ENCODE measurements at places on chromosomes 2 and 18.

DNA sequence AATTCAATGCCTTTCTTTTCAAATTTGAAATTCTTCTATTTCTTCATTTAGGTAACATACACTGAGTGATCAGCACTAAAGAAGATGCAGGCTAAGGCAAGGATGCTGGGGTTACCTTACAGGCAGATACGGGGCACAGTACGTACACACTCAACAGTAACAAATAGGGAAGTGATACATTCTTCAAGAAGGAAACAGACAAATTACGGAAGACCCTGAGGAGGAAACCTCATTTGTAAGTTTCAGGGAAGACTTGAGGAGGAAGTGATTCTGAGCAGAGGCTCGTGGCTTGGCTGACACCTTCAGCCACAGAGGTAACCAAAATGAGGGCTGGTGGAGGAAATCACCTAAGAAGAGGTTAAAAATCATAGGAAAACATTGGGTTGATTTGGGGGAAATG lies 1108.3 kb upstream of the KLHL29 start:
- no peak for DNase-seq

- no peak for DNase-seq
Measured at GRCh38 chr2:19673213-19673791, 228.5 kb downstream of the TTC32 start.

DNA sequence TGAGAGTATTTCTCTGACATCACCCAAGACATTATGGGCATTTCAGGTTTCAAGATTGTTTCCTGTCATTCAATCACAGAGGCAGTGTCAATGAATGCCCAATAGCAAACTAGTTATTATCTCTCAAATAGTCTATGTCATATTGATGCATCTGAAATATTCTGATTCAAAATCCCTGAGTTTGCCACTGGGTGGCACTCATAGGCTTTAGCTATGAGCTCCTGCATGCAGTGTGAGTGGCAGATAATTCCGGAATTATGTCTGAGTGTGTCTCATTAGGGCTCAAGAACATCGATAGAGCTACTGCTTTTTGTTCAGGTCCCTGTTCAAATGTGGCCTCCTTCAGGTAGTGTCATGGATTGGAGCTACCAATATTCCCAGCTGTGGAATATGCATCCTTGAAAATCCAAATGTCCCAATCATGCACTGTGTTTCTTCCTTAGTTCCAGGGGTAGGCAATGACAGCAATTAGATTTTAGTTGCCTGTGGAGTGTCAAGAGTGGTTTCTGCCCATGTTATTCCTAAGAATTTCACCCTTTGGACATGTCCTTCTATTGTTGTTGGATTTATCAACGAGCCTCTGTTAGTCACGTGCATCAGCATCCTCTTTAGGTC lies 7.8 kb upstream of the OR6B3 start:
- no peak for DNase-seq

GRCh38 chr2:134657650-134658250 lies 61.0 kb downstream of the TMEM163 start:
- no peak for DNase-seq

- DNase-seq, result no peak
Measured at GRCh38 chr2:14925471-14925870, 293.0 kb downstream of the LRATD1 start.

DNA sequence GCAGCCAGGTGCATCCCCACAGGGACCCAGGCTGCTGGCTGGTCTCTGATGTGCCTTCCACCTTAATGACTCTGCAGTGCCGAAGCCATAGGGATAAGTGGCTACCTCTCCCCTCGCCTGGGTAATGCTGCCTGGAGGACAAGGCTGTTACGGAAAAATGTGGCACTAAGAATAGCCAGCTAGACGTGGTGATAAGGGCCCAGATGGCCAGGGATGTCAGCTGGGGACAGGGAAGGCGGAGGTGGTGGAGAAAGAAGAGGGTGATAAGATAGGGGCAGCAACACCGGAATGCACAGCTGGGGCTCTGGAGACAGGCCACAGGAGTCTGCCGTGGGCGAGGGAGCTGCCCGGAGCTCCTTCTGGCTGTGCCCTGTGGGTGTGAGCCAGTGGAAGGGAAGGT lies 170.6 kb downstream of the FHOD3 start:
- DNase-seq, result no peak
